ENCODE measurements at places on chromosomes 7 and 10.

GRCh38 chr10:100327007-100327717 is 2.9 kb downstream of the PKD2L1 start:
- no peak for DNase-seq

GRCh38 chr10:60384708-60385398 is 4.8 kb downstream of the ANK3 start:
- DNase-seq = no peak

DNA sequence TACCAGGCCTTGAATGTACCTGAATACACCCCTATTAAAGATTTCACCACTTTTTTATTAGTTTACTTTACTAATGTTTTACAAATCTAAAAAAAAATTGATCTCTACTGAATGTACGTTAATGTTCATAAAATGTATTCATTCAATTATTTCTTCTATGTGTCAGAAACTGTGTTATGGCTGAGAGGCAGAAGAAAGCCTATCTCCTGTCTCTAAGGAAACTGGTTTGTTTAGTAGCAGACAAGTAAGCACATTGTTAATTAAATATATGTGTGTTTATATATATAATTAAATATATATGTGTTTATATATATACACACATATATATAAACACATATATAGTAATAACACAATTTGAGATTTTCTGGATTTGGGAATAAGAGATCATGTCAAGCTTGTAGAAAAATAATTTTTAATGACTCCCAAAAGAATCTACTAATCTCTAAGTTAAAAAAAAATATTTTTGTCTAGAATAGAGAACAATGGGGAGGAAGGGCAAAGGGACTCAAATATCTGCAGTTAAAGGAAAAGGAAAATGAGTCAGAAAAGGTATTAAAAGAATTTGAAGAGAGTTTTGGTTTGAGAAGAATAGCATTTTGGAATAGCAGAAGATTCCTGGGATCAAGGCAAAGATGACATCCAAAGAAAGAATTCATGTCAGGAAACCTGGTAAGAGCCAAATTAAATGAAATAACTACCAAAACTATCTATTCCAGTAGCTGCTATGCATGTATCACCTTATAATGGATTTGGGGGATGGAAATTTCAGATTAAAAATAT is 92.1 kb downstream of the CH25H start:
- no peak for DNase-seq

DNA sequence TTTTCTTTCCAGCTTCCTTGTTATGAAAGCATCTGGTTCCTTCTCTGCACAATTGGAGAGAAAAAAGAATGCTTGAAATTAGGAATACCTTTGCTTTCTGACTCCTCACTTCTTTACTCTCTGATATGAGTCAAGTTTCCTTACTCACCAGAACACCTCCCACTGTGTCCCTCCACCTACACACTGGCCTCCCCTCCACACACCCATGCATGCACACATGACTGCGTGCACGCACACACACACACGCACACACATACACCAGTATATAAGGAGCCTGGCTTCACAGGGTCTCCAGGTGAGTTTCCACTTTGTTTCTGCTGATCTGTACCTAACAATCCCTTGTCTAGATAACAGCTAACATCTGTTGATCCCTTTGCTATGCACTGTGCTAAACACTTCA is 11.4 kb upstream of the PTER start:
- DNase-seq = no peak

DNA sequence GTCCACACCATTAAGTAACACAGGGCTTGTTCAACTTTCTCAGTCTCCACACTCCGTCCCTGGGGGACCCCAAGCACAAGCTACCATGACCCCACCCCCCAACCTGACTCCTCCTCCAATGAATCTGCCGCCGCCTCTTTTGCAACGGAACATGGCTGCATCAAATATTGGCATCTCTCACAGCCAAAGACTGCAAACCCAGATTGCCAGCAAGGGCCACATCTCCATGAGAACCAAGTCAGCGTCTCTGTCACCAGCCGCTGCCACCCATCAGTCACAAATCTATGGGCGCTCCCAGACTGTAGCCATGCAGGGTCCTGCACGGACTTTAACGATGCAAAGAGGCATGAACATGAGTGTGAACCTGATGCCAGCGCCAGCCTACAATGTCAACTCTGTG is 81.1 kb upstream of the SAMD8 start:
- DNase-seq = no peak

GRCh38 chr7:94252971-94253370 is 141.7 kb upstream of the COL1A2 start:
- DNase-seq = no peak

GRCh38 chr7:142440219-142440905 is 182.5 kb upstream of the PRSS58 start:
- DNase-seq = no peak

DNA sequence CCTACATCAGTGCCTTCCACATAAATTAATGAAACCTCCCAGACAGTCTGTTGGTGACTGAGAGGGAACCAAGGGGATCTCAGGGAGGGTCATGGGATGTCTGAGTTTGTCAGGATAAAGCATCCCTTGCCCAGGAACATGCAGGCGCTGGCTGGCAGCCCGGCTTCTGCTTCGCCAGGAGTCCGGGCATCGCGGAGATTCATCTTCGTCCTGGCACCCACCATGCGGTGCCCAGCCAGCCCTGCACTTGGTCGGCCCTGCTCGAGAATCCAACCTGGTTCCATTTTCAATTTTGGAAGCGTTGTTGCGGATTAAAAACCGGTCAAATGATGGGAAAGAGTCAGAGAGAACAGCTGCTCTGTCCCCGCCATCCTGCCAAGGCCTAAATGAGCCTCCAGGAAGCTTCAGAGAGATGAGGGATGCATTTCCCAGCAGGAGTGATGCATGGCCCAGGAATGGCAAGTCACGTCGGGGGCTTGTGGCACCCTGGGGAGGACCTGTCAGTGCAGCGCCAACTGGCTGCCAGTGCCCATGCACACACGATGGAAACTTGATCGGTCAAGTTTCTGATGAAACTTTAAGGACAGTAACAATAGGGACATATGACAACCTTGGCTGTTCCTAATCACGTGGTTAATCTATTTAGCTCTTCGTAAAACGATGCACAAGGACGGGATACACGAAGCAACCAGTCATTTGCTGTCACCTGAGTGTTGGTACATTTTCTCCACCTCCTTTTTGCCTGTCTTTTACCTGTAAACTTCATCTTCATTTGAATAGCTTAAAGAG is 260.8 kb upstream of the MKI67 start:
- DNase-seq = no peak

DNA sequence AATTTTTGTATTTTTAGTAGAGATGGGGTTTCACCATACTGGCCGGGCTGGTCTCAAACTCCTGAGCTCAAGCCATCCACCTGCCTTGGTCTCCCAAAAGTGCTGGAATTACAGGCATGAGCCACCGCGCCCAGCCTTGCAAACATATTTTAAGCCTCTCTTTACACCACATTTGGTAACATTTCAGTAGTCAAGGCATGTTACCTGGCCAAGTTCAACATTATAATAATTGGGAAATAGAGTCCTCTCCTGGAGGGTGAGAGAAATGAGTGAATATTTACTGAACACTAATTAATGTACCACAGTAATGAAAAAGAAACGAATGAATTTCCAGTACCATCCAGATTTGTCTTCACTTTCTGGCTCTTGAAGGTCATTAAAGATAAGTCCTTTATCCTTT is 10.0 kb upstream of the CNOT4 start:
- DNase-seq = no peak

GRCh38 chr7:151883857-151884256 is 6.9 kb upstream of the PRKAG2 start:
- no peak for DNase-seq

DNA sequence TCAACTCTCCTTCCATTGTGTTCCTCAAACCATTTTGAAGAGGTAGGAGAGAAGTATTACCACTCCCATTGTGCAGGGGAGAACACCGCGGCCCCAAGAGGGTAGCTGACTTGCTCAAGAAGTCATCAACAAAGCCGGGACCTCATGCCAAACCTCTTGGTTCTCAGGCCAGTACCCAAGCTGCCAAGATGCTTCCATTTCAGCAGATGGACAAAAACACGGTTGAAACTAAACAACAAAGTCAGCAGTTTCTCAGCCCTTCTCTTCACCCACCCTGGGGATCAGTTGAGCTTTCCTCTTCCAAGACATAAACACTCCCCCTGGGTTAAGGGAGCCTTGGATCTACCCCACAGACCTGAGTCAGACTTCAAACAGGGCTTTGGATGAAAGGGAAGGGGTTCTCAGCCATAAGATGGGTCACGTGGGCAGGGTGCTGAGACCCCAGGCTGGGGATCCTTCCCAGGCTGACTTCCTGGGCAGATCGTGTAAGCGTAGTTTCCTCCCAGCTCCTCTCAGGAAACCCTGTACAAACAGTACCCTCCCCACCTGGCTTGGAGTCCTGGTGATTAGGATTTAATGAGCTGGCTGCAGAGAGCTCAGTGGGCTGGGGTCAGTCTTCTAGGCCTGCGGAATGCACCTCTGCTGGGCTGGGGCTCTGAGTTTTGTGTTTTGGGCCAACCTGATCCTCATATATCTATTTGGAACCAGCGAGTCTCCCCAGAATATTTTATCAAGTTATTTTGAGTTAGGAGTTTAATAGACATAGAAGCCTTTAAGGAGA is 27.3 kb downstream of the EMX2 start:
- no peak for DNase-seq

- DNase-seq = no peak
Measured at GRCh38 chr7:81492240-81492639, 277.6 kb downstream of the HGF start.

GRCh38 chr7:1674161-1675035 is 4.3 kb downstream of the ELFN1 start:
- no peak for DNase-seq

- no peak for DNase-seq
Measured at GRCh38 chr7:99392659-99393354, 15.6 kb downstream of the PDAP1 start.

DNA sequence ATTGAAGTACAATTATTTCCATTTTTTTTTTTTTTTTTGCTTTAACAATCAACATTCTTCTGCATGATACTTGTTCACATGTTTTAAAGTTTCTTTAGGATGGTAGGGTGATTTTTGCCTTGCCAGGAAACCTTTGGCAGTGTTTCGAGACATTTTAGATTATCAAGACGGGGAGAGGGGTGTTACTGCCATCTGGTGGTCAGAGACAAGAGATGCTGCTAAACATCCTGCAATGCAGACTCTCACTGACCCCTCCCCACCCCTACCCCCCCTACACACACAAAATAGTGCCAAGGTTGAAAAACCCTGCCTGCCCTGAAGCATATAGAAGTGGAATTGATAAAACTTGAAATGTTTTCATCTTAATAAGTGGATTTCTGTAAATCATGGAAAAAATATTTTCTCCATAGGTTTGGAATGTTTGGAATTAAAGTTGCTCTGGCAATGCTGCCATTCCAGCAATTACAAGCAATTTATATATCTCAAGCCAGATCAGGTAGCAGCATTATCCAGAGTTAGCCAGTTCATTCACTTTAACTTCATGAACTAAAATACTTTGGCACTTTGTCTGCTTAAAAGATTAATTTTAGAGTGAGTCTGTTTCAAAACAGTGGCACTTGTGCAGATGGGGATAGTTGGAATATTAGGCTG is 62.1 kb downstream of the SDHAF3 start:
- DNase-seq = peak; percentile 64

DNA sequence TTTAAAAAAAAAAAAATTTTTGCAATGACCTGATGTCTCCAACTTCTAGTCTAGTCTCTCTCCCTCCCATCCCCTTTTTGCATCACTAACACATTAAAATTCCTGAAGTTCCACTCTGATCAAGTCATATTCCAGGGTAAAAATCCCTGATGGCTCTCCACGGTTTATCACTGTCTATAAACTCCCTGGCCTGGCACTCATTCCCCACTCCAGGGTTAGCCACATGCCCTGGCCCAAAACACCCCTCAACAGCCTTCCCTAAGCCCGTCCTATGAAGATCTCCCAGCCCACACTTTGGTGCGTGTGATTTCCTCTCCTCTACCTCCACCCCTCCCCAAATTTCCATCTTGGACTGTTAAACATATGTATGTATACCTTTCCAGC is 125.4 kb downstream of the JAZF1 start:
- no peak for DNase-seq

DNA sequence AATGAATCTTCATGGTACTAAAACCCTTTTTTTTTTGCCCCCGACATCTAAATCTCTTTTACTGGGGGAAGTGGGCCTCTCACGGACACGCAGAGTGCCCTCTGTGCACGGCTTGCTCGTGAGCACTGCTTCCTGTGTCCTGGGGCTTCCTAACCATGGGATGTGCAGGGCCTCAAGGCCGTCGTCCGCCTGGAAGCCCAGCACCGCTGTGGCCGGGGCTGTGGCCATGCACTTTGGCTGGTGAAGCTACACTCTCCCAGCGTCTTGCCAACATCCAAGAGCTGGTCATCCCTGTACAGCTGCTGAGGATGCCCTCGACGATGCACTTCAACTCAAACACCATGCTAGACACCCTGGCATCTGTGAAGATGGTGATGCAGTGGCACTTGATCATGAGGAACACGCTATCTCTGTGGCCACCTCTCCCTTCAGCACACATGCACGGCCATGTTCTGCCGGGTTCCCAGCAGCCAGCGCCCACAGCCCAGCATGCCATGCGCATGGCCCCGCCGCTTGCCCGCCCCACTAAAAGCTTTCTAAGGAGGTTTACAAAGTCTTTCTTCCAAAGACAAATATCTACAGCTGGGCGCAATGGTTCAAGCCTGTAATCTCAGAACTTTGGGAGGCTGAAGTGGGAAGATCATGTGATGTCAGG is 326.5 kb downstream of the PARD3 start:
- DNase-seq = no peak

- DNase-seq = no peak
Measured at GRCh38 chr7:50156706-50157105, 63.7 kb upstream of the ZPBP start.

- no peak for DNase-seq
Measured at GRCh38 chr10:103843854-103844570, 11.4 kb downstream of the SH3PXD2A start.

- no peak for DNase-seq
Measured at GRCh38 chr7:93921186-93921585, 349 bp upstream of the GNG11 start.

DNA sequence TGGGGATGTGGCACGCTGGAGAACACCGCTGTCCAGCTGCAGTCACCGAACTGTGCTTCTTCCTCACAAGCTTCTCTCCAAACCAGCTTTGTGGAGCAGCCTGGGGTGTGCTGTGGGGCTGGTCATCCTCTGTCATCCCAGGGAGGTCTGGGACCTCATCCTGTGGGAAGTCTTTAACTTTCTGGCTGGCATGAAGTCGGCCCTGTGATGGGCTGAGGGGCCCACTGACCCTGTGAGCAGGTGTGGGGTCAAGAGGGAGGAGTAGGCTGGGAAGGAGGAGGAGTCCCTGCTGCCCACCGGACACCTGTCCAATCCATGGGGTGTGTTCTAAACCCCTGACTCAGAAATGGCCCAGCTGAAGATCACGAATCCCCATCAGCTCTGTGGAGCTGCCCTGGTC is 136.2 kb upstream of the SHH start:
- DNase-seq = no peak

GRCh38 chr10:78002541-78003288 is 26.6 kb downstream of the POLR3A start:
- no peak for DNase-seq
